Inflammatory macrophage treated with lipopolysaccharide for 4 hours (primary cell): ENCODE measurements at places on chromosomes 5 and 9.

- DNase-seq: no peak
These were observed 1027.3 kb upstream of the CDH9 start for GRCh38 chr5:28065656-28066055.

DNA sequence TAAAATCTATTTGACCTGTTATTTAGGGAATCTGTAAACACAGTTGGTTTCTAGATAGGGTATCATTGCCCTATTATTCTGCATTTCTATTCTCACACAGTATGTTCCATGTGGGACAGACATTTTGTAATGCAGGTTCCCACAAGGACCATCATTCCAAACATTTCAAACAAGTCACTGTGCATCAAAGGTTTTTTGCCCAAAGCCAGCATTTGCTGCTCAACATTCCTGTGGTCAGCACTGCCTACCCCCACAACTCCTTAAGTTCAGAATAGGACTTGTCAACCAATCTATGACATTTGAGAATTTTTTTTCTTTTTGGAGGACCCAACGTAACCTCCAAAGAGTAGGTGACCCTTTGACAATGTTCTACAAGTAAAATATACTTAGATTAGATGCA is 95.7 kb downstream of the LPAR1 start:
- no peak for DNase-seq

GRCh38 chr5:138663561-138663960 is 88.4 kb upstream of the HSPA9 start:
- no peak for DNase-seq

DNA sequence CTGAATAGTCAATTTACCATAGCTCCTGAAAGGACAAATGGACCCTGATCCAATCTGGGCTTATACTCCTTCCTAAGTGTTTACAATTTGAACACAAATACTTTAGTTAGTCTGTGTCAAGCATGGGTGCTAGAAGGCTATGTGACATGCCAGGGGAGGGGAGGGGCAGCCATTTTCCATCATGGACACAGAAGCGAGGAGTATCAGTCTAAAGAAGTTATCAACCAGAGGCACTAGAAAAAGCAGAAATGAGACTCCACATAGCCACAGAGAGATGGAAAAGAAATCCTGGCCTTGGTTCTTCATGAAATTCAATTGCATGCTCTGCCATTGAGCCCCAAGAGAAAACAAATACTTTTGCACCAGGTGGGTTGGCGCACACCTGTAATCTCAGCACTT is 61.8 kb downstream of the NR6A1 start:
- DNase-seq: no peak

- no peak for DNase-seq
These were observed 614.5 kb downstream of the HINT1 start for GRCh38 chr5:130550562-130550928.

- DNase-seq: no peak
These were observed 63.7 kb upstream of the PIK3R1 start for GRCh38 chr5:68151812-68152211.

DNA sequence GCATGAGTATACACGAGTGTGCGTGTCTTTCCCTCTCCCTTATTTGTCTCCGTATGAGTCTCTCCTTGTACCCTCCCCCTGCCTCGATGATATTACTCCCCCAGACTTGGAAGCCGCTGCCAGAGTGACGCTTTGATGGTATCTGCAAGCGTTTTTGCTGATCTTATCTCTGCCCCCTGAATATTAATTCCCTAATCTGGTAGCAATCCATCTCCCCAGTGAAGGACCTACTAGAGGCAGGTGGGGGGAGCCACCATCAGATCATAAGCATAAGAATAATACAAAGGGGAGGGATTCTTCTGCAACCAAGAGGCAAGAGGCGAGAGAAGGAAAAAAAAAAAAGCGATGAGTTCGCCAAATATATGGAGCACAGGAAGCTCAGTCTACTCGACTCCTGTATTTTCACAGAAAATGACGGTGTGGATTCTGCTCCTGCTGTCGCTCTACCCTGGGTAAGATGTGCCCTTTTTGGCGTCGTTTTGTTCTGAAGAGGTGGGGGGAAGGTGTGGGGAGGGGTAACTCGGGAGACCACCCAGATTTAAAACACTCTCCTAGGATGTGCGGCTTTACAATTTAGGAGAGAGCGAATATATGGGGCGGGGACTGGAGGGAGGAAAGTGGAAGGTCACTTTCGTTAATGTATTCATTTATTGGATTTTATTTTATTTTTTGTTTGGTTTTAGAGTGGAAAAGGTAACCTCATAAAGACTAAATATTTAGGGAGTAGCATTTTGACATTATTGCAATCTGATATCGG is at the start of gene GABRG2:
GABRG2 (plus strand) TSS at position 119 of the 757 bp plus-strand sequence; CDS start at position 346, 227 bp downstream.
- no peak for DNase-seq

- peak; percentile 72 for DNase-seq
These were observed 232.2 kb downstream of the PDE4D start for GRCh38 chr5:59661311-59661710.

DNA sequence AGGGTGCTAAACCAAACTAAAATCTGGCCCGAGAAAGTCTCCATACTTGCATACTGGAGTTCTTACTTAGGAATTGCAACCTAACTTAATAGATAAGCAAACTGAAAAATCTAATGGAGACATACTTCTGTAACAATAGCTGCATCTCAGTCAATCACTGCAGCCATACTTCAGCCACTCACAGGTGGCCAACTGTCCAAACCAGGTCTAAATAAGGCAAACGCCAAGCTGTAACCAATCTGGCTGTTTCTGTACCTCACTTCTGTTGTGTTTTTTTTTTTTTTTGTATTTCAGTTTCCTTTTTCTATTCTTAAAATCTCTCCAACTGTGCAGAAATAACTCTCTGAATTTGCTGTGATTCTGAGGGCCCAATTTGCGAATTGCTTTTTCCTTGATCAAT is 4.4 kb upstream of the NDUFB6 start:
- DNase-seq: no peak

- no peak for DNase-seq
These were observed 330.3 kb downstream of the GADD45G start for GRCh38 chr9:89935115-89935514.

DNA sequence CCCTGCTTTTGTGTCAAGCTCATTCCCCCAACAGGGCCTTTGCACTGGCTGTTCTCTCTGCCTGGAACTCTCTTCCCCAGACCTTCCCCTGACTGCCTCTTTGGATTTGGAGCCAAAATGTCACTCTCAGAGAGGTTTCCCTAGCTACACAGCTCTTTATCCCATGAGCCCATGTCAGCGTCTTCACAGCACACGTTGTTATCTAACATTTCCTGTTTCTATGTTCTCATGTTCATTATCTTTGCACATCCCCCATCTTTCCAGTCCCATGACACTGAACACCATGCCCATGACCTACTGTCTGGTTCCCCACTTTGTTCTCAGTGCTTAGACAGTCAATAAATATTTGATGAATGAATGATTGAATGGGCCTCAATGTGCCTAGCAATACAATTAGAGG is 26.3 kb upstream of the ARSI start:
- DNase-seq: peak; percentile 24
